ENCODE measurements at places on chromosomes 11 and 22.

- DNase-seq = no peak
Measured at GRCh38 chr11:126951465-126951864, 49.1 kb downstream of the KIRREL3 start.

- peak; percentile 83 for DNase-seq
Measured at GRCh38 chr22:37218771-37219411, 6.6 kb upstream of the SSTR3 start.

- DNase-seq = no peak
Measured at GRCh38 chr11:36037031-36037430, 93.2 kb downstream of the LDLRAD3 start.

DNA sequence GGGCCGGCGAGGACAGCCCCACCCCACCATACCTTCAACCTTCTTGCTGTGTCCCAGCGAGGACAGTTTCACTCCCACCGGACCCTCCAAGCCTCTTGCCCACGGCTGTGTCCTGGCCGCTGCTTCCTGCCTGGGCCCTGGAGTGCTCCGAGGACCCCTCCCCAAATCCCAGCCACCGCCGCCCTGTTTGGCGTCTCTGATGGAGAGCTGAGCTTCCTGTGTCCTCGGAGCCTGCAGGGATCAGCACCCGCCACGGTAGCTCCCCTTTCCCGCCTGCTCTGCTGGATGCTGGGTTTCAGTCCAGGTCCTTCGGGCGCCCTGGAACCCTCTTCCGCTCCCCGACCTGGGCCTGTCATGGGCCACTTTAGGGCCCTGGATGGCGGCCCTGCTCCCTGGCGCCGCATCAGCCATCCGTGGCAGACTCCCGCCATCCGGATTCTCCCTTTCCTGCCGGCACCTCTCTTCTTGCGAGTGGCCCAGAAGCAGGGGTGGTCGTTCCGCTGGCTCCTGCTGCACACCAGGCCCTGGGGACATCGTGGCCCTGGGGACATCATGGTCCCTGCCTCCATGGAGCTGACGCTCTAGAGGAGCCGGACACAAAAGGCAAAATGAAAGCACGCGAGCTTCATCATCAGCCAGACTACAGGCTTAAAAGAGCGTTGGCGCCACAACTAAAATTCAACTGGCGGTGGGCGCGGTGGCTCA lies 34.3 kb upstream of the GAL start:
- no peak for DNase-seq

DNA sequence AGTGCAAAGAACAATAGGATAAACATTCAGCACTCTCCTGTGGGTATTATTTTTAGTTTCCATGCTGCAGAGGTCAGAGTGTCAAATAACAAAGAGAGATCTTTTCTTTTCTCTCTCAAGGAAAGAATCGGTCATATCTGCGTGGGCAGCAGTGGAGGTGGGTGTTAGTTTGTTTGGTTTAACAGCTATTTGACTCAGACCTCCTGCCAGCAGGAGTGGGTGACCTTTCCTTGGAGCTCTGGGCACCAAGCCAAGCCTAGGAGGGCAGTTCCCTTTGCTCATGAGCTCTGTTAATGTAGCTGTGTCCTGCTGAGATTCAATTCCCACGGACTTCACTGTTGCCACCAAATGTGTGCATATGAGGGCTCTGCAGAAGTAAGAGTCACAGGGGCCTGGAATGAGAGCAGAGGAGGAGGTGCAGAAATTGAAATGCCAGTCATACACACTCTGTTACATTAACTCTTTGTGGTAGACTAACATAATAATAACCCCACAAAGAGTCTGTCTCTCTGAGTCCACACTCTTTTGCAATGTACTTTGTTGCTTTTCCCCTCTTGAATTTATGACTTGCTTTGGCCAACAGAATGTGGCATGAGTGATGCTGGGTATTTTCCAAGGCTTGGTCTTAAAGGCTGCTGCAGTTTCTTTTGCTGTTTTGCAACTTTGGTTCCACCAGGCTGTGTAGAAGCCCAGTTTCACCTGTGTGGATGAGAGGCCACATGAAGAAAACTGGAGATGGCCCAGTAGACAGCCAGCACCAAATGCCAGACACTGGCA lies 76.0 kb upstream of the GRK3 start:
- no peak for DNase-seq

DNA sequence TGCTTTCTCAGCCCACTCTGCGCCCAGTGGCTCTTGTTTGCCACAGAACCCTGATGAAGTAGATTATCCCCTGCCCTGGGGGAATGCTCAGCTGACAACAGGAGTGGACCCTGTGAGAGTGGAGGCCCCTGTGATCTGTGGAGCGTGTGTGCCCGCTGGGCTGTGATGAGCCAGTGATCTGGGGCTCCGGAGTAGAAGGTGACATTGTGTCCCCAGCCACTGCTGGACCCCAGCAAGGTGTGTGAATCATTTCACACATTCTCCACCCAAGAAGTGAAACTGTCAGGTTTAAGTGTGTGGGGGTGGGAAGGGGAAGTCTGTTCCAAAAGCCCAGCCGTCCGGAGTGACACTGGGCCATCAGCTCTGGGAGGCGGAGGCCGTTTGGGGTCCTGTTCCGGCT lies 33.1 kb upstream of the GRAMD4 start:
- DNase-seq = no peak

DNA sequence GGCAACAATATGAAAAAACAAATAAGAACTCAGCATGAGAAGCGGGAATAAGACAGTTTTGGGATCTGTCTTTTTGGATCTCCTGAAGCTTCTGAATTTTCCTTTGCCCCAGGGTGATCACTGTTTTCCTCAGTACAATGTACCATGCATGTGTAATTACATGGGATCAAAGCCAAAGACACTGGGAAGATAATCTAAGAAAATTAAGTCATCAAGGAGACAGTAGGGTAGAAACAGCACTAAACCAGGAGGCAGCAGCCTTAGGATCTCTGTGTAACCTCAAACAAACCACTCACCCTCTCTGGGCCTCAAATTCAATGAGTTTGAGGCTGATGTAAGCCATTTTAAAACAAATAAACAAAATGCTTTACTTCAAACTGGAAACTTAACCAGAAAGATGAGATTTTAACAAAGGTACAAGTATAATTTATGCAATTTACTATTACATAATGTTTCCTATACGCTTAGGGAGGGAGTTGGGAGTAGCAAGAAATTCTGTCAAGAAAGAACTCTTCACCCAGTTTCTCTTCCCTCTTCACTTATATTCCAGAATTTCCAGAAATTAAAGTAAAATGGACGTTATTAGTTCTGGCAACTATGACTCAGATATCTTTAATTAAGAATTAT lies 77.0 kb downstream of the RAB30 start:
- DNase-seq = no peak

GRCh38 chr11:74276581-74276980 lies 34.9 kb downstream of the P4HA3 start:
- no peak for DNase-seq

DNA sequence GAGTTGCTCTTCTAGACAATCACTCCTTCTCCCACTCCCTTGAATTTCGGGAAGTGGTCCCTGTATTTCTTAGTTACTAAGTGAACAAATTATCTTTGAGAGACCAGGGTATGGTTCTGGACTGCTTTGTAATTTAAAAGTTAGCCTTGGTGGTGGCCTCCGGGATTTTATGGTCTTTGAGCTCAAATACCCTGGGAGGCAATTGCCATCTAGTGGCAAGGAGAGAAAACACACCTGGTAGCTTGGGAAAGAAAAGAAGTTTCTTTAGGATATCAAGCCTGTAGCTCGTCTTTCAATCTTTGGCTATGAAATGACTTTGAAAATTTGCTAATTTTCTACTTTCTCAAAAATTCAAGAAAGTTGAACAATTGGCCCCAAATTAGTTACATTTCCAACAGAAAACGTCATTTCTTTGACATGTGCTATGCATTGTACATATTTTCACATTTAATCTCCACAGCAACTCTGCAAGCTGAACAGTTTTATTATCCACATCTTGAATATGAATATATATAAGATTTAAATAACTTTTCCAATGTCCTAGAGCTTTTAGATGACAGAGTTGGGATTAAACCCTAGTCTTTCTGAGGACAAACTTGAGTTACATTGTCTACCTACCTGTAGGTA lies 39.1 kb downstream of the MMP27 start:
- DNase-seq = peak; percentile 28

GRCh38 chr22:35578836-35579575 lies 38.1 kb downstream of the MB start:
- DNase-seq = no peak

GRCh38 chr22:31099386-31099785 lies 8.0 kb downstream of the SELENOM start:
- DNase-seq = no peak

- DNase-seq = peak; percentile 9
Measured at GRCh38 chr11:129192150-129192549, at the start of gene ARHGAP32. Gene ARHGAP32 (minus strand): TSS chr11:129192325. CDS start chr11:129192198, 127 bp downstream.

GRCh38 chr11:100676901-100677300 lies 10.2 kb upstream of the ARHGAP42 start:
- DNase-seq = no peak

- DNase-seq = peak; percentile 49
Measured at GRCh38 chr22:39097098-39098020, at the start of gene APOBEC3H. Gene APOBEC3H (plus strand): TSS chr22:39097244. CDS start chr22:39100279, 3,035 bp downstream.

DNA sequence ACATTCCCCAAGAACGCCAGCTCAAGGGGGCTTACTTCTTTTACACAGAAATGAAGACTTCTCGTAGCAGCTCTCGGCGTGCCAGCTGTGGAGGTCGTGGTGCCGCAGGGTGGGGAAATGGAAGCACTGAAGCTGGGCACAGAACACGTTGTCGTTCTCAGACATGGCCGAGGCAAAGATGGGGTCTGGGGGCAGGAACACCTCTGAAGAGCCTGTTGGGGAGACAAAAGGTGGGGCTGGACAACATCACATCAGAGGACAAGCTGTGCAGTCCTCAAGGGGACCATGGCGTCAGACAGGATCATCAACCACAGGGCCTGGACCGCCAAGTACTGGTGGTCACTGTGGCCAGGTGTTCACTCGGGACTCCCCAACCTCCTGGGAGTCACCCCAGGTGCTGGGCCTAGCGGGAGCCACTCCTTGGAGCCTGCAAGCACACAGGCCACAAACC lies 65.2 kb downstream of the DGCR2 start:
- DNase-seq = no peak

- DNase-seq = no peak
Measured at GRCh38 chr11:84106541-84106940, 820.4 kb upstream of the CCDC90B start.

- no peak for DNase-seq
Measured at GRCh38 chr11:113567867-113568544, 92.8 kb upstream of the DRD2 start.

GRCh38 chr11:93251922-93252321 lies 54.1 kb upstream of the SLC36A4 start:
- no peak for DNase-seq

DNA sequence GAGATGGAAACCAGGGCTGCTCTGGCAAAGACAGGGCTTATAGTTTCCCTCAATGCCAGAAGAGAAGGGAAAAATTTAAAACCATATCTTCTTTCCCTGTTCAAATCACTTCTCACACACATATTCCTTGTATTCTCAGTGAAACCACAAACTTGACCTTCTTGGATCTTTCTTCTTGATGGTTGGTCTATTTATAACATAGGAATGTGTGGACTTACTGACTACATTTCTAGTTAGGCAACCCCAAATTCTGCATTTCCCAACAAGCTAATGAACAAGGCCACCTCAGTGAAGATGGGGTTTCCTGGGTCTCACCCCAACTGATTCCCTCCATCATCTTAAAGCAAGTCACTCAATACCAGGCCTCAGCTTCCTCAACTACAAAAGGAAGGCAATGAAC lies 3.8 kb upstream of the QSER1 start:
- no peak for DNase-seq

DNA sequence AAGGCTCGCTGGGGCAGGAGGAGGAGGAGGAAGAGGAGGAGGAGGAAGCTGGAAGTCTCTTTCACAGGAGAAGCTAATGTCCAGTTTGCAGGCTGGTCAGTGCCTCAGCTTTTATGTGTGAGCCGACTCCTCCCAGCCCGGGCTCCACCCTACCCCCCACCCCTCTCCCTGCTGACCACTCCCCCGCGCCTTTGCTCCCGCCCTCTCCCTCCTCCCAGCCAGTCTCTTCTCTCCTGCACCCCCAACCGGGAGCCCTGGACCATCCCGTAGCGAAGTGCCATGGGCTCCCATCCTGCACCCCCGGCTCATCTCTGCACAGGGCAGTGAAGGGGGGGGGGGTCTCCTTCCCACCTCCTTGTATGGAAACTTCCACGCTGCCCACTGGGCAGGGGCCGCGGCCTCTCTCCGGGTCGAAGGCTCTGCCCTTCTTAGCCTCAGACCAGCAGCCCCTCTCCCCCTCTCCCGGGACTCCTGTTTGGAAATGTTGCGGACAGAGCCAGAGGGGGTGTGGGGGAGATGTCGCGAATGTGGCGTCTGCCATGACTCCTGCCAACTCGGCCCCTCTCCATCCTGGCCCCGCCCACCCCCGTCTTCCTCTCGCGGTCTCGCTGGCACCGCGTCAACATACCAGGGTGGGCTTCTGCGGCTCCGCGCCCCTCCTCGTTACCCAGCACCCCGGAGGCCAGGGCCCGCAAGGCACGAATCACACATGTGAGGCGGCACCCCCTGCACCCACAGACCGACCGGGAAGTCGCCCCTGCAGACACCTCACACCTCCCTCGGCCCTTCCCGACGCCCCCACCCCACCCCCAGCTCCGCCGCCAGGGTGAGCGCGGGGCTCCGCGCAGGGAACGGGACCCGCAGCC lies 1.8 kb downstream of the IGF2 start:
- peak; percentile 10 for DNase-seq

GRCh38 chr22:33393432-33393831 lies 335.3 kb upstream of the SYN3 start:
- DNase-seq = no peak

DNA sequence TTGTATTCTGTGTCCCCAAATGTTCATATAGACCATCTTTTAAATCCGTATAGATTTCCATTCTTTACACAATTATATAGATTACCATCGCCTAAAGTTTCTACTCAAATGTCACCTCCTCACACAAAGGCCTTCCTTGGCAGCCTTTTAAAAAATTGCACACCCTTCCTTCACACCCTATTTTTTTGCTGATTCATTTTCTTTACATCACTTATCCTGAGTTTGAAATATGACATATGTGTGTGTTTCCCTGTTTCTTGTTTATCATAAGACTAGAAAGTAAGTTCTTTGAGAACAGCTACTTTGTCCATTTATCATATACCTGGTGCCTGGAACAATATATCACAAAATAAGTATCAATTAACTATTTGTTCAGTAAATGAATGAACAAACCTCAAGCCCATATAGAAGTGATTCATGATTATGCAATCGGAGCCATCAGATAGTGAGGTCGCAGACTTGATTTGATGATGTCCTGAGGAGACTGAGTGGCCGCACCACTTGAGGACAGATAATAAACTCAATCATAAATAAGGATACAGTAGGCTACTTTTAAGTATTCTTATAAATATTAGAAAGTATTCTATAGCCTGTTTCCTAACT lies 327.4 kb upstream of the ZC3H12C start:
- DNase-seq = no peak

Data from CD4-positive, alpha-beta T cell treated with Interleukin-6 for 4 hours (primary cell).